ENCODE measurements at places on chromosomes 5 and 9.
A peak's percentile ranks its signal among the peaks of the same experiment; 100 is the strongest.

- H3K4me3 ChIP-seq = no peak overlapping the region
- H3K27ac ChIP-seq = no peak overlapping the region
- no peaks in the 10 kb centered on the region for H3K4me1 ChIP-seq
- no peak for DNase-seq
These were observed 317.5 kb downstream of the TLE1 start for GRCh38 chr9:81371824-81372223.

DNA sequence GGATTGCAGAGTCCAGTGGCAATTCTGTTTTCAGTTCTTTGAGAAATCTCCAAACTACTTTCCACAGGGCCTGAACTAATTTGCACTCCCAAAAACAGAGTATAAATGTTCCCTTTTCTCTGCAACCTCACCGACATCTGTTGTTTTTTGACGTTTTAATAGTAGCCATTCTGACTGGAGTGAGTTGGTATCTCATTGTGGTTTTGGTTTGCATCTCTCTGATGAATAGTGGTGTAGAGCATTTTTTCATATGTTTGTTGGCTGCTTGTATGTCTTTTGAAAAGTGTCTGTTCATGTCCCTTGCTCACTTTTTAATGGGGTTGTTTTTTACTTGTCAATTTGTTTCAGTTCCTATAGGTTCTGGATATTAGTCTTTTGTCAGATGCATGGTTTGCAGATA, 72.6 kb downstream of the PALM2AKAP2 start:
- no peak overlapping the region for H3K27ac ChIP-seq
- H3K4me3 ChIP-seq = no peak overlapping the region
- no peaks in the 10 kb centered on the region for H3K36me3 ChIP-seq

- peak overlapping the region; percentile 97 for H3K27ac ChIP-seq
- H3K4me1 ChIP-seq = peaks cover 67% of the 10 kb centered on the region
- H3K27me3 ChIP-seq = no peaks in the 10 kb centered on the region
- peak; percentile 60 for DNase-seq
These were observed 85.3 kb upstream of the SARDH start for GRCh38 chr9:133823189-133824105.

- H3K27ac ChIP-seq = no peak overlapping the region
- H3K4me3 ChIP-seq = no peak overlapping the region
- H3K27me3 ChIP-seq = no peaks in the 10 kb centered on the region
- DNase-seq = no peak
These were observed 195.4 kb downstream of the HSPA4 start for GRCh38 chr5:133247151-133247709.

GRCh38 chr5:57231607-57232006, 57.7 kb downstream of the GPBP1 start:
- peaks cover 8% of the 10 kb centered on the region for H3K4me1 ChIP-seq
- DNase-seq = no peak
- peaks cover 69% of the 10 kb centered on the region for H3K36me3 ChIP-seq
- H3K27ac ChIP-seq = no peak overlapping the region

- H3K36me3 ChIP-seq = no peaks in the 10 kb centered on the region
- peaks cover 21% of the 10 kb centered on the region for H3K27me3 ChIP-seq
- H3K4me1 ChIP-seq = no peaks in the 10 kb centered on the region
These were observed 169.7 kb upstream of the TBCA start for GRCh38 chr5:77945874-77946273.

- H3K4me1 ChIP-seq = no peaks in the 10 kb centered on the region
- no peaks in the 10 kb centered on the region for H3K36me3 ChIP-seq
- DNase-seq = no peak
- peaks cover 8% of the 10 kb centered on the region for H3K27me3 ChIP-seq
- no peak overlapping the region for H3K4me3 ChIP-seq
These were observed 10.6 kb upstream of the NEURL1B start for GRCh38 chr5:172630482-172630881.

DNA sequence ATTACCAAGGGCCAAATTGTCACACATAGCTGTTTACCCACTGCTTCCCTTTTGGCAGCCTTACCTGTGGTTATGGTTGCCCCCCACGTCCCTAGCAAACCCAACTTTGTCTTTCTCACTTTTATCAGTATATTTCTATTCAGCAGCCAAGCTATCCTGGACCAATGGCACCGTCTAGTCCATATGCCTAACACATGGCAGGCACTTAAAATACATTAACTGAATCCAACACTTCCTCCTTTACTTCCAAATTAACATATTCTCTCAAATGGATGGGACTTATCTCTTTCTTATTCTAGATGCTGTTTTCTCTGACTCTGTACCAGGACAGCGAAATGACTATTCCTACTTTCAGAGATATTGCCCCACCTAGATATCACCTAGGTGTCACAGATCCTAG, 50.9 kb upstream of the SLC44A1 start:
- no peaks in the 10 kb centered on the region for H3K36me3 ChIP-seq
- H3K4me3 ChIP-seq = no peak overlapping the region
- no peak for DNase-seq
- H3K4me1 ChIP-seq = no peaks in the 10 kb centered on the region

GRCh38 chr5:67253911-67254310, 57.3 kb upstream of the CD180 start:
- H3K27ac ChIP-seq = no peak overlapping the region
- H3K36me3 ChIP-seq = no peaks in the 10 kb centered on the region
- no peaks in the 10 kb centered on the region for H3K27me3 ChIP-seq
- DNase-seq = no peak
- H3K4me1 ChIP-seq = no peaks in the 10 kb centered on the region
- H3K4me3 ChIP-seq = no peak overlapping the region

- DNase-seq = no peak
- H3K27ac ChIP-seq = no peak overlapping the region
- no peaks in the 10 kb centered on the region for H3K4me1 ChIP-seq
- no peaks in the 10 kb centered on the region for H3K36me3 ChIP-seq
- no peak overlapping the region for H3K4me3 ChIP-seq
These were observed 182.9 kb upstream of the MEF2C start for GRCh38 chr5:89065919-89066318.

DNA sequence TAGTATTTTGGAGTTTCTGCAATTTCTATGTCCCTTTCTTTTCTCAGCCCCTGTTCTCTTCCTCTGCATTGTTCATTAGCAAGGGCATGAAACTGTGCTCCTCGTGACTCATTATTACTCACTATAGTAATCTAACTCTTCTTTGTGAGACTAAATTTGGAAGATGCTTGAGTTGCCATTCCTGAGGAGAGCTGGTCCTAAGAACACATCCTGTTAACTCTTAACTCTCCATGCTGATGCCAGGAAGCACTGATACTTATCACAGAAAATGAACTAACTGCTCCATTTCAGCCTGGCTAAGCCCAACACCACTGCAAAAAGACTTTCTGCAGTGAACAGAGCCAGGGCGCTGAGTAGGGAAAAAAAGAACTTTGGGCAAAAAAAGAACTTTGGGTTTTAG, 10.6 kb upstream of the CSNK1A1 start:
- DNase-seq = no peak
- H3K4me3 ChIP-seq = no peak overlapping the region
- H3K36me3 ChIP-seq = no peaks in the 10 kb centered on the region
- no peaks in the 10 kb centered on the region for H3K4me1 ChIP-seq
- H3K27ac ChIP-seq = no peak overlapping the region

DNA sequence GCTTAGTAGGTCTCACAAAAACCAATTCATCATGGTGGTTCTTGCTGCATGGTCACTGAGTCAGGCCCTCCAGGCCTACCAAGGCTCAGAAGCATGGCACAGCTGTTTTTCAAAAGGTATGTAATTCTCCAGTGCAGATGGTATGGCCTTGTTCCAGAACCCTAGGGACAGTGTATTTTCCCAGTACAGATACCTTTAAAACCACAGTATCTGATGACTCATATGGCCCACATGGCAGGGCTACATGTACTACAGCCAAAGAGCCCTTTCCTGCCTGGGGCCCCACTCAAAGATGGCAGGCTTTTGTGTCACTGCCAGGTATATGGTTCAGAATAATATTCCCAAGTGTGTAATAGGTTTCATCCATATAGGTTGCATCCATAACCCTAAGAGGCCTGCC, 16.5 kb downstream of the CSF2 start:
- no peaks in the 10 kb centered on the region for H3K36me3 ChIP-seq
- DNase-seq = no peak
- no peak overlapping the region for H3K4me3 ChIP-seq
- H3K4me1 ChIP-seq = peaks cover 18% of the 10 kb centered on the region
- no peaks in the 10 kb centered on the region for H3K27me3 ChIP-seq

DNA sequence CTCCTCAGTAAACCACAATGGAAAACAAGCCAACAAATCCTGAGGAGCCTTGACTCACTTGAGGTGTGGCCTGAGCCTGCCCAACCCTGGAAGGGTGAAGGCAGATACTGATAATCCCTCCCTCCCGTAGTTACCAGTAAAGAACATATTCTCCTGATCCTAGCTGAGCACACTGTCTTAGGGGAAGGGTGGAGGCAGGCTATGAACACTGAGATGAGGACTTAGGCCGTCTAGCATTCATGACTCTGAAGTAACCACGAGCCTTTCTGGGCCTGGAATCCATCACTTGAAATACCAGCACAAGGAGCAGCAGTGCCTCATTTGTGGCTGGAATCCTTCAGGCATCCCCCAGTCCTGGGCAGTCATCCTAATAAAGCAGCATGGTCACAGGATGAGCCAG, 124.5 kb upstream of the PRLR start:
- H3K27ac ChIP-seq = no peak overlapping the region
- H3K4me3 ChIP-seq = no peak overlapping the region
- no peaks in the 10 kb centered on the region for H3K27me3 ChIP-seq
- no peaks in the 10 kb centered on the region for H3K4me1 ChIP-seq

- H3K27ac ChIP-seq = no peak overlapping the region
- no peak for DNase-seq
- H3K4me3 ChIP-seq = no peak overlapping the region
These were observed 8.6 kb downstream of the G3BP1 start for GRCh38 chr5:151780348-151780747.

GRCh38 chr9:88757406-88758010, 222.5 kb downstream of the NXNL2 start:
- H3K4me3 ChIP-seq = no peak overlapping the region
- H3K4me1 ChIP-seq = no peaks in the 10 kb centered on the region
- peaks cover 17% of the 10 kb centered on the region for H3K27me3 ChIP-seq
- DNase-seq = no peak

DNA sequence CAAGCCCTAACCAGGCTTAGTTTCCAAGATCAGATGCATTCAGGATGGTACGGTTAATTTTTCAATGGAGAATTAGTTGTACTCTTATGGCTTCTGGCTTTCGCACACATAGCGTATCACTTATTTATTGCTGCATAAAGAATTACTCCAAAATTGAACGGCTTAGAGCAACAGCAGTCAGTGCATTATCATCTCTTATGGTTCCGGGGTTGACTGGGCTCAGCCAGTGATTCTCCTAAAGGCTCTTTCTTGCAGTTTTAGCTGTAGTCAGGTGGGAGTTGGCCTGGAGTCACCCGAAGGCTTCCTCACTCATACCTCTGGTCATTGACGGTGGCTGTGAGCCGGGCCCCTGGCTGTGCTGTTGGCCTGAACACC, 595 bp upstream of the GRHPR start:
- DNase-seq = no peak
- peaks cover 42% of the 10 kb centered on the region for H3K4me1 ChIP-seq
- peaks cover 29% of the 10 kb centered on the region for H3K36me3 ChIP-seq
- H3K4me3 ChIP-seq = peak overlapping the region; percentile 96

GRCh38 chr9:126696401-126697145, 82.8 kb downstream of the LMX1B start:
- no peak for DNase-seq
- H3K27me3 ChIP-seq = peaks cover 16% of the 10 kb centered on the region
- H3K36me3 ChIP-seq = no peaks in the 10 kb centered on the region
- no peaks in the 10 kb centered on the region for H3K4me1 ChIP-seq
- H3K27ac ChIP-seq = no peak overlapping the region

DNA sequence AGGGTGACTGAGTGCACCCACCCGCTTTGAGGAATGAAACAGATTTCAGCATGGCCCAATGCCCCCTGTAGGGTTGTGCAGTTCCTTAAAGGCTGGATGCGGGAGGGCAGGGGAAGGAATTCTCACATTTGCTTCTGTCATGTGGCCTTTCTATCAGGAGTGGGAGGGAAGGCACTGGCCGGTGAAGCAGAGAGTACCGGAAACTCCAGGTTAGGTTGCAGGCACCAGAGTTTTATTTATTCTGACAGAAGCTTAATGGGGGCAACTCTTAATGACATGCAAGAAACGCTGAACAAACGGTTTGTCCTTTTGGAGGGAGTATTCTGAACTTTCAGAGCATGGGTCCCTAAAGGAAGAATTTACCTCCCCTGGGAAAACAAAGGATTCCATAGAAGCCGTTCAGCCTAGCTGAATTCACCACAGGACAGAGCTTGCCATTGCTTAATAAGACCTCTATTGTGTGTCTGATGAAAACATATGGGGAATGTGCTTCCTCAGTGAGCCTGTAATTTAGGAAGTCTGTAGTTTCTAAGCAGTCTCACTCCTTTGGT, 44.1 kb upstream of the EQTN start:
- DNase-seq = no peak
- H3K27ac ChIP-seq = no peak overlapping the region

DNA sequence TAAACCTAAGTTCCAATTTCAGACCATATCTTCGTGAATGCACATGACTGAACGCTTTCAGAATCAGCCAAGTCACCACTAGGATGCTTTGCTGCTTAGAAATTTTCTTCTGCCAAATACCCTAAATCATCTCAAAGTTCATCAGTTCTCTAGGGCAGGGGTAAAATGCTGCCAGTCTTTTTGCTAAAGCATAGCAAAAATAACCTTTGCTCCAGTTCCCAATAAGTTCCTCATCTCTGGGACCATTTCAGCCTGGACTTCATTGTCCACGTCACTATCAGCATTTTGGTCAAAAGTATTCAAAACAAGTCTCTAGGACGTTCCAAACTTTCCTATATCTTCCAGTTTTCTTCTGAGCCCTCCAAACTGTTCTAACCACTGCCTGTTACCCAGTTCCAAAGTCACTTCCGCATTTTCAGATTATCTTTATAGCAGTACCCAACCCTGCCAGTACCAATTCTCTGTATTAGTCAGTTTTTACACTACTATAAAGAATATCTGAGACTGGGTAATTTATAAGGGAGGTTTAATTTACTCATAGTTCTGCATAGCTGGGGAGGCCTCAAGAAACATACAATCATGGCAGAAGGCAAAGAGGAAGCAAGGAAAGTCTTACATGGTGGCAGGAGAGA, 74.8 kb downstream of the NR3C1 start:
- H3K27ac ChIP-seq = no peak overlapping the region
- peaks cover 50% of the 10 kb centered on the region for H3K4me1 ChIP-seq
- no peak for DNase-seq
- H3K36me3 ChIP-seq = peaks cover 56% of the 10 kb centered on the region
- H3K4me3 ChIP-seq = no peak overlapping the region
- H3K27me3 ChIP-seq = no peaks in the 10 kb centered on the region

DNA sequence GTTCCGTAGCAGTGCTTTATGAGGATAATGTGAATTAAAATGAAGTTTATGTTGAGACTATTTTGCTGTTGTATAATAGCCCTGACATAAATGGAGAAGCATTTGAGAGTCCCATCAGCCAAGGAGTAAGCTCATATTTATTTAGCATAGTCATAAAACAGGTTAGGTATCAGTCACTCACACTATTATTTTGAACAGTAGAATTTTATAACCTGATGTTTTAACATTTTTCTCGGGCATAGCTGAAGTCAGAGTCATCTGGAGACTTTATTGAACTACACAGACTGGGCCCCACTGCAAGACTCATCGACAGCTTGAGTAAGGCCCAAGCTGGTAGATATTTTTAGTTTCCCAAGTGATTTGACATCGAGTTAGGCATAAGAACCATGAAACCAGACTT, 620.3 kb upstream of the WWC1 start:
- H3K27me3 ChIP-seq = no peaks in the 10 kb centered on the region
- H3K27ac ChIP-seq = no peak overlapping the region
- DNase-seq = no peak
- H3K4me1 ChIP-seq = no peaks in the 10 kb centered on the region
- no peaks in the 10 kb centered on the region for H3K36me3 ChIP-seq
- H3K4me3 ChIP-seq = no peak overlapping the region

GRCh38 chr9:113574441-113575262, 111.1 kb downstream of the RGS3 start:
- peaks cover 45% of the 10 kb centered on the region for H3K4me1 ChIP-seq
- no peak overlapping the region for H3K4me3 ChIP-seq
- no peaks in the 10 kb centered on the region for H3K36me3 ChIP-seq
- DNase-seq = no peak
